Heart left ventricle (tissue), 16 donors: ENCODE measurements at places on chromosomes 4 and X.
A peak's percentile ranks its signal among the peaks of the same experiment; 100 is the strongest.

DNA sequence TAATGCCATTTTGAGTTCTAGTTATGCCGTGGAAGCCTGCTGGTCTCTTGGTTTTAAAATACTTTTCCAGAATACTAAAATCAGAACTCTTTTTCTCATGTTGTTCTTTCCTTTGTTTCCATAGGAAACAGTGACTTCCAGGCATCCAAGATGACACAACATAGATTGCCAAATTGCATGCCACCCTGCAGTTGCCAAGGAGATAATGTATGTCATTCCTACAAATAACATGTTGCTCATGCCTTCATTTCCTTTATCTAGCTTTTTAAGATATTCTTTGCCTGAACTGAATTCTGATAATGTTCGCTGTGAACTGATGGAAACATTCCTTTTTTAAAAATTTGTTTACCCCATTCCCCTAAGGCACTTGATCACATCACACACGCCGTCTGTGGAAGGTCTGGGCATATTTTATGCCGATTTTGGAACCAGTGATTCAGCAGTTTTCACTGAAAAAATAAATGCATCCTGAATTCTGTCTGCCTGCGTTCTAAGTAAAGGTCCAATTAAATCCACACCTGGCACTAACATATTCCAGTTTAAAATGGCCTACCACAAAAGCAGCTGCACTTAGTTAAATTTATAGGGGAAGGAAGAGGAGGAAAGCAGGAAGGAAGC, 38.0 kb upstream of the COX7B2 start:
- DNase-seq = no peak

DNA sequence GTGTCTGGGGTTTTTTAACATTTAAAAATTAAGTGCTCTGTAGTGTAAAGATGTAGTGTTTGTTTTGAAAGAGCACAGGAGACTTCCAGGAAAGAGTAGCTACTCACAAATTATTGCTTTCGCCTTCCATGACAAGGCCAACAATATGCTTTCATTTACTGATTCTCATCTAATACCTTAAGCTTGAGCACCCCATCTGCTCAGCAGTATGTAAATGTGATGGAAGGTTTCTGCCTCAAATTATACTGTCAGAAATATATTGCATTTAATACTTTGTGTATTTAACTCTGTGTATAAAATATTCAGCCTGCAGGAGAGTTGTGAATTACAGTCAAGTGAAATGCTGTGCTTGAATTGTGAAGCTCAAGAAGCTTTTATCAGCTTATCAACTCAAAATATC, 296.3 kb upstream of the ATOH1 start:
- no peak for DNase-seq

GRCh38 chr4:181350615-181351415, 892.4 kb upstream of the TENM3 start:
- DNase-seq = no peak

DNA sequence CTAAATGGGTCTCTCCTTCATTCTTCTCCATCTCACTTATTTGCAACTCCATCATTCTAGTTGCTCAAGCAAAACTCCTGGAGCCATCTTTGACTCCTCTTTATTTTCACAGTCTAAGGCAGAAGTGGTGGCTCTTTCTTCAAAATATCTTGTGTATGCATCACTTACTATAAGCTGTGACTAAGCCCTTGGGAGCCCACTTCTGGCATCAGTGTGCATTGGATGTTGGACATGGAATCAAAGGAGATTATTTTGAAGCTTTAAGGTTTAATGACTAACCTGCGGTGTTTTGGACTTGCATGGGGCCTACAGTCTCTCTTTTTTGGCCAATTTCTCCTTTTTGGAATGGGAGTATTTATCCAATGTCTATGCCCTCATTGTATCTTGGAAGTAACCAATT, 276.8 kb downstream of the SPOCK3 start:
- no peak for DNase-seq

DNA sequence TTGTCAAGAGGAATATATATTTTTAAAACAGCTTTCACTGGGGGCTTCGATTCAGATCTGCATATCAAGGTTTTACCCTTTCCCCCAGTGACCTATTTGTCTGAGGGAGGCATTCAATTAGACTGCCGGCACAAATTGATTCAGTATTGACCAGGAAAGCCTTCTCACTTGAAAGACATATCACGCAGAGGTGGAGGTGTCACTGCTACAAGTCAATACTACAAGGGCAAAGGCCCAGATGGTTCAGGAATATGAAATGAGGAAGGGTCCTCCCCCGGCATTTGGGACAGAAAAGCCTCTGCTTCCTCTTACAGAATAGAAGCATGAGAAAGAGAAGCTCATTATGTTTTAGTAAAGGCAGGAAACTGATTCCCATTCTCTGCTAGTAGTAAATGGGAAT, 383.6 kb downstream of the HNRNPD start:
- DNase-seq = no peak

DNA sequence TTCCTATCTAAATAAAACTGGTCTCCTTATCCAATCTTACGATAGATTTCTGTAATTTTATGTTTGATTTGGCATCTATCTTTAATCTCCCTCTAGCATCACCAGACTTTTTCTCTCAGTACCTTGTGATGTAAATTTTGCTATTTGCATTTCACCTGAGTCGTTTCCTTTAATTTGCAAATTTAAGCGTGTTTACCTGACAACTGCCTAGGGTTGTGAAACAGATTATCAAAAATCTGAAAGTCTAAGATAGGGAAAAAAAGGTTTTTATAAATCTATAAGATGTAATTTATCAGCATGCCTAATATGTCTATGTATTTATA, 39.4 kb upstream of the TMPRSS11E start:
- no peak for DNase-seq

DNA sequence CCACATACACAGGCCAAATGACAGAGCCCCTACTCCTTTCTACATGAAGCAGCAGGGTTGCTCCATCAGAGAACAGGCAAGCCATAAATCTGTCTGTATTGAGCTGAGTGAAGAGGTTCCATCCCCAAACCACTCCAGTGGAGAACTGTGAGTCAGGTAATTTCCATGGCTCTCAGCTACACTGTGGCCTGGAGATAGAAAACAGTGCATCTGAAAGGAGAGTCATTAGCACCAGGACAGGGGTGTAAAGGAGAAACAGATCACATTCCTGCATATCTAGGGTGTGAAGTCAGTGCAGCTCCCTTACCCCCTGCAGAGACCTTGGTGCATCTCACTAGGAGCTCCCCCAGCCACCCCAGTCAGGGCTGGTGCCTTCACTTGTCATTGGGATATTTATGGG, 314.7 kb downstream of the CHIC1 start:
- DNase-seq = no peak

GRCh38 chrX:1386338-1387127, 5.4 kb downstream of the SLC25A6 start:
- DNase-seq = peak; percentile 51

DNA sequence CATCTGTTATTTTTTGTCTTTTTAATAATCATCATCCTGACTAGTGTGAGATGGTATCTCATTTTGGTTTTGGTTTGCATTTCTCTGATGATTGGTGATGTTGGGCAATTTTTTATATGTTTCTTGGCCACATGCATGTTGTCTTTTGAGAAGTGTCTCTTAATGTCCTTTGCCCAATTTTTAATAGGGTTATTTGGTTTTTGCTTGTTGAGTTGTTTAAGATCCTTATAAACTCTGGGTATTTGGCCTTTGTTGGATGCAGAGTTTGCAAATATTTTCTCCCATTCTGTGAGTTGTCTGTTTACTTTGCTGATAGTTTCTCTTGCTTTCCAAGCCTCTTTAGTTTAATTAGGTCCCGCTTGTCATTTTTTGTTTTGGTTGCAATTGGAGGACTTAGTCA, 152.1 kb upstream of the MED14 start:
- DNase-seq = no peak

DNA sequence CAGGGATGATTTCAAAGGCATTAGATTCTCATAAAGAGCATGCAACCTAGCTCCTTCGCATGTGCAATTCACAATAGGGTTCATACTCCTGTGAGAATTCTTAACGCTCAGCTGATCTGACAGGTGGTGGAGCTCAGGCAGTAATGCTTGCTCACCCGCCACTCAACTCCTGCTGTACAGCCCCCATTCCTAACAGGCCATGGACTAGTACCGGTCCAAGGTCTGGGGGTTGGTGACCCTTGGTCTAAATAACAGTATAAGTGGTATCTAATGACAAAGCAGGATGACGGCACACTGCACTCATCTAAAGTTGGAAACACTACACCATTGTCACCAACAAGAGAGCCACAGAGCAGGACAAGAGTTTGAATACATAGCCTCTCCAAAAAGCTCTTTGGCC, 28.5 kb downstream of the ADGRA3 start:
- no peak for DNase-seq

DNA sequence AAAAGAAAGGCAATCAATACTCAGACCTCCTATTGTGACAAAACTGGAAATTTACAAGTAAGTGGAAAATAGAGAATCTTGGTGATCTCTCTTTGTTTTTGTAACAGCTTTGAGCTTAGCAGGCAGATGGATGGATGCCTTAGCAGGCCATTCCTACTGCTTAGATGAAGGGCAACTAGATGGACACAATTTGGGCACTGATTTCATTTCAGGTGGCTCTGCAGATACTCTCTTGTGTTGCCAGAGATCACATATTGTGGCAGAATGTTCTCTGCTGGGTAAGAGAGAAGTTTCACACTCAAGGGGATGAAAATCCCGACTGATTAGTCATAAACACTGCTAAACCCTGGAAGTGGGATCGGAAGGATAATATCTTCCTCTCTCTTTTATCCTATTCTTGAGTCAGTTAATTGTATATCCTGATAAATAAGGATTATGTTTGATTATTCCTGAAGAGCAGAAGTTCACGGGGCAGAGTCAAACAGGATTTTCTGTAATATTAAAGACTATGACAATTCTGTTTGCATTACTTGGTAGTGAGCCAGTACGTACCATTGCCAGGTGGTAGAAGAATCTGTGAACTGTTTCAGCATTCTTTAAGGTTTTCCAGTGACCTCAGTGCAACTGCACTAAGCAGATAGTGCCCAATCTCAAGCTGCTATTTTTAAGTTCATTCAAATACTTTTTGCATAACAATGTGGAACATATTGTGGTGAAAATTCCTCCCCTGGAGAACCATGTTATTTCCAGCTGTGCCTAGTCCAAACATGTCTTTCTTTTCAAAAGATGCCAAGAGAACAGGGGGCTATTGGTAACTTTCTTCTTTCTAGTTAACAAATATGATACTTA, 974.3 kb downstream of the FSTL5 start:
- no peak for DNase-seq

- no peak for DNase-seq
Measured at GRCh38 chr4:186826006-186826405, 102.3 kb upstream of the FAT1 start.

GRCh38 chrX:32170481-32170880, 1040.9 kb downstream of the DMD start:
- no peak for DNase-seq

- DNase-seq = peak; percentile 70
Measured at GRCh38 chr4:151991001-151991883, 230.4 kb upstream of the GATB start.

GRCh38 chr4:126124818-126125217, 810.1 kb downstream of the FAT4 start:
- no peak for DNase-seq

- no peak for DNase-seq
Measured at GRCh38 chrX:129496625-129497024, 26.7 kb downstream of the SMARCA1 start.

DNA sequence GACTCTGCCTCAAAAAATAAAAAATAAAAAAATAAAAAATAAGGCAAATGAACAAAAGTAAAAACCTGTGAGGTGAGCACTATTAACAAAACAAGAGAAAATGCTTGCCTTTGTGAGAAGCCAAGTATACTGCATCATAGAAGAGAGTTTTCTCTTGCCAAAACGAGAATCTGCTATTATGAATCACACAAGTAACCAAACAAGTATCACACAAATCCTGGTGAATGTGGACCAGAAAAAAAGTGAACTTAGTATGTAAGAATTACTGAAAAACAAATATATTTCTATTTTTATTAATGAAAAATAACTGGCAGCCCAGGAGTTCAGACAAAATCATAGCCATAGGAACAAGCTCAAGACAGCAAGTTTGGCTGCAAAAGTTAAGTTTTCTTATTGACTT, 193.5 kb downstream of the PDGFC start:
- no peak for DNase-seq

GRCh38 chrX:4935846-4936245, 1222.4 kb upstream of the PRKX start:
- DNase-seq = peak; percentile 39

DNA sequence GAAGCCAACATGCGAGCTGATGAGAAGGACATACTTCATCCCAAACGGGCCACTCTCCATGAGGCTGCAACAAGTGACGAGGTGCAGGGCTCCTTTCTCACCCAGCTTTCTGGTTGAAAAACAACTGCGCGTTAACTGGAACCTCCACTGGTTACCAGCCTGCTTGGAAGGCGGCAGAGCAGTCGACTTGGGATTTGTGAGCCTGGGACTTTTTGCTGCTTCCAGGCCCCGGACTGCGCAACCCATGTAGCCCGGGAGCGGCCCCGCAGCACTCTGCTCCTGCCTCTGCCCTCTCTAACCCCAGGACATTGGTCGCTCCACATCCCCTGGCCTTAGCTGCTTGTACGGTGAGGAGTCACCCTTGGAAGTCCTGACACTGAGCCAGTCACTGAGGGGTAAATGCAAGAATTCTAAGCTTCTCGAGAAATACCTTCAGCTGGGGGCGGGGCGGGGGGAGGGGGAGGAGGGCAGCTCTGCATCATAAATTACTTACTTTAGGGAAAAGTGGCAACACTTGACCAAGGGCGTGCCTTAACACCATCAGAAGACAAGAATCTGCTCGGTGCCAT, 72.7 kb downstream of the MTMR1 start:
- DNase-seq = no peak

DNA sequence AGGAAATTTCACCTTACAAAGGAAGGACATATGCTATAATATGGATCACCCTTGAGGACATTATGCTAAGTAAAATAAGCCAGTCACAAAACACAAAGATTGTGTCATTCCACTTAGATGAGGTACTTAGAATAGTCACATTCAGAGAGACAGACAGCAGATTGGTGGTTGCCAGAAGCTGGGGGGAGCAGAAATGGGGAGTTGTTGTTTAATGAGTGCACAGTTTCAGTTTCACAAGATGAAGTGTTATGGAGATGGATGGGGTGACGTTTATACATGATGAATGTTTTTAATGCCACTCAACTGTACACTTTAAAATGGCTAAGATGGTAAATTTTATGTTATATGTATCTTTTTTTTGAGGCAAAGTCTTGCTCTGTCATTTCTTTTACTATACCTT, 14.8 kb upstream of the SPON2 start:
- DNase-seq = no peak

GRCh38 chr4:168769416-168769815, 240.6 kb downstream of the CBR4 start:
- no peak for DNase-seq
